Thymus (tissue), 14 donors: ENCODE measurements at places on chromosomes 11 and 22. TPM values are rescaled to one million over a fixed set of nuclear protein-coding genes. Genes with fewer than 3 reads are reported as not detected.

The KCNK7 gene
- 0.66 TPM for total RNA-seq

The PATE2 gene
- total RNA-seq = 0.09 TPM

The CBL gene
- 9.2 TPM for total RNA-seq

The OR6A2 gene
- 0.05 TPM for total RNA-seq
